ENCODE measurements at places on chromosomes 11 and 22.

GRCh38 chr11:16088774-16089173 lies 267.6 kb downstream of the SOX6 start:
- no peak for DNase-seq

GRCh38 chr11:79028225-79028624 lies 412.6 kb downstream of the TENM4 start:
- DNase-seq = no peak

GRCh38 chr11:124672536-124673215 lies 863 bp downstream of the SIAE start:
- DNase-seq = no peak

DNA sequence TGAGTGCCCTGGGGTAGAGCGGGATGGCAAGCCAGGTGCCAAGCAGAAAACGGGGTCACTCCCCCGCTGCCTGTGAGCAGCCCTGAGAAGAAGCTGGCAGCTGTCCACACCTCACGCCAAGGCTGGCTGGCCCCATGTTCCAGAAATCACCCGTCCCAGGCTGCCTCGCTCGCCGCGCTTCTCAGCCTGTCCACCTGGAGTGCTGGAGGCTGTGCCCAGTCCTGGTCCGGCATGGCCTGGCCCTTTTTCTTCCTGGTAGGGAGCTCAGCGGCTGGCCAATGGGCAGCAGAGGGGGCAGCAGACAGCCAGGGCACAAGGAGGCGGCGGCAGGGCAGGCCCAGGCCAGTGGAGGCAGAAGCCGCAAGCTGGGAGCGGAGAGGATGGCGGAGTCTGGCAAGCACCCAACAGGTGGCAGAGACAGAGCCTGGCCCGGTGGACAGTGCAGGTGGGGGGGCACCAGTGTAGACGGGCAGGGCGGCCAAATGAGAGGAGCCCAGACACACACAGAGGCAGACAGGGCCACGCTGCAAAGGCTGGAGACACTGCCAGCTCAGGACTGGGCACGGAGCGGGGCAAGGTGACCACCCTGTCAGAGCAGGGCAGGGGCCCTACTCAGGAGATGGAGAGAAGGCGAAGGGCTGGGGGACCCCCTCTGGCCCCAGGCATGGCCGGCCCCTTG lies 37.2 kb upstream of the TH start:
- DNase-seq = no peak

GRCh38 chr11:72769680-72770079 lies 17.5 kb upstream of the ARAP1 start:
- DNase-seq = no peak

DNA sequence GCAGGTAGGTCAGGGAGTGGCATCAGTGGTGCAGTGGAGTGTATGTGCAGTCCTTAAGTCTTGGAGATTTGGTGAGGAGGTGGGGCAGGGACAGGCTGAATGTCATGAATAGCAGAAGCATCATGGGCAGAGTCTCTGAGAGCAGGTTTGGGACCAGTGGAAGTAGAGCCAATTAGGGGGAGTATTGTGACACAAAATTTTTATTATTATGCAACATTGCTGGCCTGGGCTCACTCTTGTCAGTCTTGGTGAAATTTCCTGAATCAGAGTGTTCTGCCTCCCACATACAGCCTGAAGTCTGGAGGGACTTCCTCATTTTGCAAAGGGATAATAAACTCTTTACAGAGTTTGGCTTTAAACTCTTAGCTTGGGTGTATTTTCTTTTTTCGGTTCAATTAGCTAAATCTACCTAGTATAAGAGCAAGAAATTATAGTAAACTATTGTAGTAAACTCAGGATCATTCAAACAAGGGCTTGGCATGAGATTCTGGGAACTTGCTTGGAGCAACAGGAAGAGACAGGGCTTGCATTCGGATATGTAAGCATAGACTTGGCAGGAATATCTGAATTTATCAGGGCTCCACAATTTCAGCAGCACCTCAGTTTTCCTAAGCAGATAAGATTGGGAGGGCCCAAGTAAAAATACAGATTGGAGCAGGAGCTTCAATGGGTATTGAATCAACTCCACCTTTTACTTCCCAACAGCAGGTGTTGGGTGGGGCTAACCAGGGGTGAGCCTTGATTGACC lies 67.7 kb downstream of the FDX1 start:
- no peak for DNase-seq

DNA sequence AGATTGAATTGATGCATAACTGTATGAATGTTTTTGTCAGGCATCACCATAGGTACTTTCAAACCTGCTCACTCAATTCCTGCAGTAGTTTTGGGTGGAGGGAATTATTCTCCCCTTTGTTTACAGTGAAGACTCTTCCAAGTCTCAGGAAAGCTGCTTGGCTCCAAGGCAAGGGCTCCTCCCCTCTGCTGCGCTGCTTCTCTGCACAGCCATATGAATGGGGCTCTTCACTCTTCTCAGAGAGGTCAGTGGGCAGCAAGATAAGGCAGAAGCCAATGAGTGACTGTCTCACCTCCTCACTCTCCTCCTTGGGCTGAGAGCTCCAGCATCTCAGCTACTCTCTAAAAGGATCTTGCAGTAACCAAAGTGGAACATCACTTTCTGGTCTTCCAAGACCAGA lies 165.7 kb upstream of the TTC12 start:
- no peak for DNase-seq

DNA sequence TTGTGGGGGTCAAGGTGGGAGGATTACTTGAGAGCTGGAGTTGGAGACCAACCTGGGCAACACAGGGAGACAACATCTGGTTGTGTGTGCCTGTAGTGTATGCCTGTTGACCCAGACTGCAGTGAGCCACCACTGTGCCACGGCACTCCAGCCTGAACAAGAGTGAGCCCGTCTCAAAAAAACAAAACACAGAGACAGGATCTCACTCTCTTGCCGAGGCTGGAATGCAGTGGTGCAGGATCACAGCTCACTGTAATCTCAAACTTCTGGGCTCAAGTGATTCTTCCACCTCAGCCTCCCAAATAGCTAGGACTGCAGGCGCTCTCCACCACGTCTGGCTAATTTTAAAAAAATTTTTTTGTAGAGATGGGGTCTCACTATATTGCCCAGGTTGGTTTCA lies 112.5 kb downstream of the SGSM3 start:
- DNase-seq = no peak

DNA sequence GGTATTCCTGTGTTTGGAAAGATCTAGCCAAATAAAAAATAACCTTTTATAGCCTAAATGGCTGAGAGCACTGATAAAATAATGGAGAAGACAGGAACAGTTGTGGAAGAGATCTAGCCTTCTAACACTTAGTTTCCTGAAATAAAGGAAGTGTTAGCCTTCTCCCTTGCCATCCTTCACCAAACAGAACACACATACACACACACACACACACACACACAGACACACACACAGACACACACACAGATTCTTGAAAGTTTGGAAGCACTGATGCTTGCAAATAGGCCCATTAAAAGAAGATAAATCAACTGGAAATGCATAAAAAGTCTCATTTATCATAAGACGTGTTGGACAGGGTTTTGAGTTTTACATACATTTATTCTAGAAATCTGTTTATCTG lies 37.5 kb downstream of the KIRREL3 start:
- DNase-seq = no peak

GRCh38 chr22:32625985-32626384 lies 151.4 kb downstream of the FBXO7 start:
- no peak for DNase-seq

DNA sequence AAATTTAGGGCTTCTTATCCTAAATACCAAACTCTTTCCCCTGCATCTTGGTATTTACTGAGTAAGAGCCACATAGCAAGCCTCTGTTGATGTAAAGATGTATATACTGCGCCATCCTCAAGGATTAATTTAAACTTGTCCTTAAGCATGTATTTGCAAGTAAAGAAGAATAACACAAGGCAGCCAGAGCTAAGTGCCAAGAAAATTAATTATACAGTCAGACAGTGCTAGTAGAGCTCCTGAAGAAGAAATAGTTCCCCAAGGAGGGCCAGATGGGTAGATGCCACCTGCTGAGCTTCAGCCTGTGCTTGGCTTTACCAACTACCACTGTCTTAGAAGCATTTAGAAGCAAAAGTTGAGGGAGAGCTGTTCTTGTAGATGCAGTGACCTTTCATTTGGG lies 470.0 kb downstream of the BUD13 start:
- no peak for DNase-seq

DNA sequence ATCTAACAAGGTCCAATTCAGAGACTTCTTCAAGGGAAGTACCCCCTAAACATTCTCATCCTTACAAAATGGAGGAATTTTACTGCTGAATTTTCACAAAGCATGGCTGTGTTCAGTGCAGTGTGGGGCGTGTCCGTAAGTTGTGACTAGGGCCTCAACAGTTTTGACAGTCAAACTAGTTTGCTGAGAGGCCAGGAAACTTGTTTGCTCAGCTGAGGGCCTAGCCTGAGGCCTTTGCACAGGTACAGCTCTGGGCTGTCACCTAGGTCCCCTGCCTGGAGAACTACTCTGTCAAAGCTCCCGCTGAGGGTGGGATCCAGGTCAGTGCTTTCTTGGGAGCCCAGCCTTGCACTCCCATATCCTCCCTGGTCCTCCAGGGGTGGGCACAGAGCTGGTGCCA lies 27.9 kb downstream of the TCP11L1 start:
- DNase-seq = no peak

DNA sequence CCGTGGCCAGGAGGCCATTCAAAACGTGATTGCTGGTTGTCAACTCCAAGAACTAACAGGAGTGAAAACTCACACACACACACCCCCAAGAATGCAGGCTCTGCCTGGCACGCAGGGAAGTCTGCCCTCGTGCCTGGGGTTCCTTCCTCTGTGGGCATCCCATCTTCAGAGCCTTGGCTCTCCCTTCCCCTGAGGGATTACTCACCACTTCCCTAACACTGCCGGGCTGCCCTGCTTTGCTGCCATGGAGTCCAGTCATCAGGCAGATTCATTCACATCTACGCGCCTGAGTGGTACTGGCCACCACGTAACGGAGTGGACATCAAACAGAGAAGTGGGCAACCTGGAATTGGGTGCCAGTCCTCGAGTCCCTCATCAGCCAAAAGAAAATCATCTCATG lies 120.7 kb upstream of the TMEM45B start:
- no peak for DNase-seq

DNA sequence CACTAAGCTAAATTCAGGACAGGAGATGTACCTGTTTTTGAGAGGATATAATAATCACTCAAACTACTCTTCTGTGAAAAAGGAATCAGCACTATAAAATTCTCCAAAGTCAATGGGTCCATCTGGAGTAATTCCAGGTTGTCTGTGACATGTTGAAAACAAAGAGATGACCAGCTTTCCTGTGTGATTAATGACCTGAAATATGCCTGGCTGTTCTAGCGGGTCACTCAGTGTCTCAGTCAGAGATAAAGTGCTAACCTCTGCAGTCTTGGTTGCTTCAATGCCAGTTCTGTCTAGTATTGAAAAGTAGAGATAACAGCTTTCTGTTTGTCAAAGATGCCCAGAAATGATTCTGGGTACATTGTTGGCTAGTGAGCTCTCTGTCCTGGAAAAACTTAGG lies 722.6 kb upstream of the TENM4 start:
- no peak for DNase-seq

DNA sequence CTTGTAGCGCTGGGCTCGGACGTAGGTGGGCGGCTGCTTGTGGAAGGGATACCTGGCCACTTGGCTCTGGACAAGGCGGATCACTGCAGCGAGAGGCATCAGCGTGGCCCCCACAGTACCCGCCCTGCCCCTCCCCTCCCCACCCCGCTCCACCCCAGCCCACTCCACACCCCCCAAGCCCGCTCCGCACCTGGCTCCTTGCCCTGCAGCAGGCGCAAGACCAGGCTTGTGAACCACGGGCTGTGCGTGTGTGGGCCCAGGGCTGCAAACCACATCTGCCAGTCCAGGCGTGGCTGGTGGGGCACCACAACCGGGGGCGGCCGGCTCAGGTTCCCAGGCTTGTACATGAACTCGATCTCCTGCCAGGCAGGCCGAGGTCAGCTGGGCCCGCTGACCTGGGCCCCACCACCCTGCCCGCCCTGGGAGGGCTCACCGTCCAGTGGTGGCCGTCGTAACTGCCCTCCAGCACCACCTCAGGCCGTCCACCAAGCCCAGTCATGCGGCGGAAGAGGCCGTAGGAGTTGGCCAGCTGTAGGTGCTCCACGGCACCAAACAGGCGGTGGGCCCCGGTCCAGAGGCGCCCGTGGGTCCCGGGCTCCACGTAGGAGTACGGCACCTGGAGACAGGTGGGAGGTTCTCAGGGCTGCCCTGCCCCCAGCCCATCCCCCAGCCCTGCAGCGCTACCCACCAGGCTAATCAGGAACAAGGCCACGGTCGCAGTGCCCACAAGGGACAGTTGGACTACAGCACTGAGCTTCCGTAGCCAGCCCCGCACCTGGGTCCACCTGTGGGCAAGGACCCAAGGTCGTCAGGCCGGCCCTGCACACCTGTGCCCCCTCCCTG lies 2.9 kb downstream of the LMF2 start:
- no peak for DNase-seq

GRCh38 chr22:50581950-50582492 lies 628 bp downstream of the CHKB start:
- no peak for DNase-seq

DNA sequence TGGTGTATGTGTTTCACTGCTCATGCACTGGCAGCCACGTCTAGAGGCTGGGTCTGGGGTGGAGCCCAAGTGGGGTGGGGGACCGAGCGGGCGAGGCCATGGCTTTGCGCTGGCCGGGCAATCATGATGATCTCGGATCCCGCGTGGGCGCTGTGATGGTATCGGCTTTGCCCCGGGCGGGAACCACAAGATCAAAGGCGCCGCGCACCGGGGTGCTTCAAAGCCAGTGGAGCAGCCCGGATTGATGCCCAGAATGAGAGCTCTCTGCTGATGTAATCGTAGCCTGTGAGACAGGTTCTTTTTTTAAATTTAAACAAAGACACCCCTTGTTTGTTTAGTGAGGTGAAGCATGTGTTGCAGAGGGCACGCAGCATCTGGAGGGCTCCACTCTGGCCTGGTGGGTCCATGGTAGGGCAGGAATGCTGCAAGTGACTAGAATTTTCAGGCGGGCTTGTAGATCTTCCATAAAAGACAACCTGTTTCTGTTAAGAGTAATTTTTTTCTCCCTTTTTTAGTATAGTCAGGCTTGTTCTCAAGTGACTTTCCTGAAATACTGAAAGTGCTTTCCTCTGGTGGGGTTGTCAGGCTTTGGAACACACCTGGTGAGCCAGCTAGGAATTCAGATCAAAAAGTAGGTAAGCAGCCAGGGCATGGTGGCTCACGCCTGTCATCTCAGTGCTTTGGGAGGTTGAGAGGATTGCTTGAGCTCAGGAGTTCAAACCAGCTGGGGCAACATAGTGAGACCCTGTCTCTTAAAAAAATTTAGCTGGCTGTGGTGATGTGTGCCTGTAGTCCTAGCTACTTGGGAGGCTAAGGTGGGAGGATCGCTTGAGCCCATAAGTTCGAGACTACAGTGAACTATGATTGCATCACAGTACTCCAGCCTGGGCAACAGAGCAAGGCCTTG lies 40.7 kb downstream of the ZNRF3 start:
- no peak for DNase-seq

GRCh38 chr11:102522312-102523188 lies 8.0 kb downstream of the MMP7 start:
- peak; percentile 14 for DNase-seq

- DNase-seq = no peak
Observed at GRCh38 chr22:26027341-26027740, 141.9 kb upstream of the SEZ6L start.

Measured in CMK (cell line).